NCI-H2081 (cell line): ENCODE measurements at places on chromosomes 5 and 9.

DNA sequence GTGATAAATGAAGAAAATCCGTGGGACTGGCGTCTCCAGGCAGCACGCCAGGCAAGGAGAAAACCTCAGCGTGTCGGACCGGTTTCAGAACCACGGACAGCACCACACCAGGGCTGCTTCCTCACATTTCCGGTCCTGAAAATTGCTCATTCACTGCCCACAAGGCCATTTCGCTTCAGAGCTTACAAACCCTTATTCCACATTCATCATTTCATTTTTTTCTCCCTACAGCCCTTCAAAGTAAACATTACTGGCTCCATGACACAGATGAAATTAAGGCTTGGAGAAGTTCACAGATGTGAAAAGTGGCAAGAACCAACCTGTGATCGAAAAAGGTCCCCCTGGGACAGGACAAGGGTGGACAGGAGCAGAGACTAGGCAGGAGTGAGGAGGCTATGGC is 1.5 kb upstream of the GPRIN1 start:
- DNase-seq = no peak

- DNase-seq = no peak
These were observed 119.6 kb downstream of the SEMA6A start for GRCh38 chr5:116455061-116455460.

DNA sequence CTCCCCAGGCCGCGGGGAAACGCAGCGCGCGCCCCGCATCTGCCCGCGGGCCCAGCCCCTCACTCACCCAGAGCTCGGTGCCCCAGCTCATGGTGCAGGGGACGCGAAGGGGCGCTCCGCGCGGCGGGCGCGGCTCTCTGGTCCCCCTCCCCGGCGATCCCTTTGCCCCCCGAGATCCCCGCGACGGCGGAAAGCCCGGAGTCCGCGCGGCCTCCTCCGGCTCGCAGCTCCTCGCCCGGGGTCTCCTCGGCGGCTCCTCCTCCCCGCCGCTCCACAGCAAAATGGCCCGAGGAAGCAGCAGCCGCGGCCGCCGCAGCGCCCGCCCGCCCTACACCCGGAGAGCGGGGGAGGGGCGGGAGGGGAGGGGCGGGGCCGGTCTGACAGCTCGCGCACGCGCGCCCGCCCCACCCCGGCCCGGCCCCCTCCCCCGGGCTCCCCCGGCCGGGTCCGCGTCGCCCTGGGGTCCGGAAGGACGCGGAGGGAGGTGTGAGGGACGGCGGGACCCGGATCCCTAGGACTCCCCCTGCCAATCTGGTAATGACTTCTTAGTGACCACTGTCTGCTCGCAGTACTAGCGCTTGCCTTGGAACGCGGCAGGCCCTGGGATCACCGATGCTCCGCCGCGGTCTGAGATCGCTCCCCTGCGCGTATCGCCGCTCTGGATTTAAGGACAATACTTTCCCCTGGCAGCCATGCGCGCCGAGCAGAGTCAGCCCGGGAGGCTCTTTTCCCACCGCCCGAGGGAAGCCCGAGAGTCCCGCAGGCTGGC is at the start of gene FNBP1:
TSS of gene FNBP1 (minus strand) at position 305 of the 769 bp plus-strand sequence. CDS start at position 91, 214 bp downstream.
- peak; percentile 59 for DNase-seq

- DNase-seq = no peak
These were observed 331.9 kb upstream of the KLF9 start for GRCh38 chr9:70746316-70746715.

GRCh38 chr9:122379340-122379739 is 8.5 kb downstream of the PTGS1 start:
- no peak for DNase-seq

GRCh38 chr9:74951725-74952151 is 974 bp downstream of the C9orf40 start:
- DNase-seq = peak; percentile 47

DNA sequence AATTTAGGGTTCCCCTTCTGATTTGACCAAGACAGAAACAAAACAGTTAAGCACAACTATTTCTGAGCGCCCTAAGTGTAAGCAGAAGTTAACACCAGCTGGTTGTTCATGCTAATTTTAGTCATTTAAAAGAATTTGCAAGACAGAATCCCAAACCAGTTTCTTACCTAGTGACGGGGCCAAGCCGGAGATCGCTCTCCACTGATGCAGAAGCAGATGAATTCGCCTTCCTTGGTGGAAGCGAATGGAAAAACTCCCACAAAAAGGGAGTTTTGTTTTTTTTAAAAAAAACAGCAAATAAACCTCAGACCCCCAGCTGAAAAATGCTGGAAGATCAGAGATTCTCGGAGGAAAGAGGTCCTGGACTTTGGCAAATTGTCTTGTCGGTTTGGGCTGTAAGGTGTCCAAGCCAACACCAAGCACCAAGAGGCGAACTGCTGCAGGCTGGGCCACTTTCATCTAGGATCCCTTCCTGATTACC is 47.4 kb upstream of the GLDC start:
- DNase-seq = no peak

- peak; percentile 61 for DNase-seq
These were observed 428 bp downstream of the EFNA5 start for GRCh38 chr5:107670087-107670931.

DNA sequence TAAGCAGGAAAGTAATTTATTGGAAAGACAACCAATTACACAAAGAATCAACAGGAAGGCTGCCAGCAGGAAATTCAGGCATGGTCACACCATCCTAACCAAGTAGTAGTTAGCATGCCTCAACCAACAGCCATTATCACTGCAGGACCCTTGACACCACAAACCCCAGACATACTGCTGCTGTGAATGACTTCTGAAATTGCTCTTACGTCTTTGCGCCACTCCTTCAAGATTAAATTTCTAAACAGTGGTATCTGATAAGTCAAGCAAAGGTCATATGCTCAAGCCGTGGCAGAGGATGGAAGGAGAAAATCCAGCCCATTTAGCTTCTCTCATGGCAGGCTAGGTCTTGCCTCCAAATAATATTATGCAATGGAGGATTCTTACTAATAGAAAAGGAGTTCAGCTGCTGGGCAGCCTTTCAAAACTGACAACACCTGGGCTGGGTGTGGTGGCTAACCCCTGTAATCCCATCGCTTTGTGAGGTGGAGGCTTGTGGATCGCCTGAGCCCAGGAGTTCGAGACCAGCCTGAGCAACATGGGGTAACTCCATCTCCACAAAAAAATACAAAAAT is 5.0 kb upstream of the PTGER4 start:
- DNase-seq = no peak

DNA sequence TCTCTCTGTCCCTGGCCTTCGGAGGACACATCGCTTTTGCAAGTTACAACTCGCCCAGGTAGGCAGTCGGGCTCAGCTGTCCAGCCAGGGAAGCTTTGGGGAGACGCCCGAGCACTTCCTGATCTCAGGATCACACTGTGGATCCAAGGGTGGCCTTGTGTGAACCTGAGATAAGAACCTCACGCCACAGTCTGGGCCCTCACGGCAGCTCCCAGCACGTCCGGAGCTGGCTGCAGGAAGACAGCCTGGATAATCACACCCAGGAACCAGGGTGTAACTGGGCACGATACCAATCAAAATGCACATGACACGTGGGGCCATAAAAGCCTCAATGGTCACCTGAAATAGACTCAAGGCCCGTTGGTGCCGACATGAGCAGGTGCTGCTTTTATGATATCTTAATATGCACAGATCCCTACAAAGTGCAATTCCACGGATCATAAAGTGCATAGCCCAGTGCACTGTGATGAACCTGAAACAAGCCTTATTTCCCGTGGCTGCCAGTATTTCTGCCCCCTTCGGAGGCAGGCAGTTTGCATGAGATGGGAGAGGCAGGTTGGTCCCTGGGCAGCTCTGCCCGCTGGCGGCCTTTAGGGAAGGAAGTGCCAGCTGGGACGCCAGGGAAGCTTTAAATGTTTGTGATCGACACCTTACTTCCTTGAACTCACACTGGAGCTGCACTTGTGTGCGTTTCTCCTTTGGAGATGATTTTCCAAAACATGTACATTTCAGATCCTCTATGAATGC is 14.5 kb downstream of the SLC6A18 start:
- peak; percentile 51 for DNase-seq

DNA sequence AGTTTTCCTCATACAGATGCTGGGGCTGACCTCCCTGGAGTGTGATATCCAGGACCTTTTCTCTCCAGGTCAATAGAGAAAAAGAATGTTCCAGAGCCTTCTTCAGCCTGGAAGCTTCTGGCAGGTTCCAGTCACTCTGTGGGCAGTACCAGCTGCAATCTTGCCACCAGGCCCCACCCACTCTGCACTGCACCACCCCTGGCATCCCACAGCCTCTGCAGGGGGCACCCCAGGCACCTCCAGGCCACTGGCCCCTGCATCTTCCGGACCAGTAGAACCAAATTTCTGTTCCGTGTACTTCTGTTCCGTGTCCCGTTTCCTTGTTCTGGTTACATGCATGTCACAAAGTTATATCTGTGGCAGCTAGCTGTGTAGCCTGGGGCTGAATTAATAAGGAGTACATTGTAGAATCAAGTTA is 83.3 kb upstream of the ZBTB43 start:
- DNase-seq = no peak

GRCh38 chr5:124060011-124060410 is 548.0 kb downstream of the CSNK1G3 start:
- no peak for DNase-seq

- DNase-seq = no peak
These were observed 187.9 kb upstream of the TLX3 start for GRCh38 chr5:171120986-171121622.

DNA sequence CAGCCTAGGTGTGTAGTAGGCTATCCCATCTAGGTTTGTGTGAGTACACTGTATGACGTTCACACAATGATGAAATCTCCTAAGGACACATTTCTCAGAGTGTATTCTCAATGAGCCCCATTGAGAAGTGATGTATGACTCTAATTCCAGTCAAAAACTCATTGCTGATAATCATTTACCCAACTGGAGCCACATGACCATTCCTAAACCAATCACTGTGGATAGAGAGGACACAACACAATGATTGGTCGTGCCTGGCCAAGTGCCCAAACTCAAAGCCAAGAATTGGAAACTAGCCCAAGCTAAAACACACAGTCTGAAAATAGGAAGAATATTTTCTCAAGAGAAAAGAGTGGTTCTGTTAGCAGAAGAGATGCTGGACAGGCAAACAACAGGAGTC is 191.2 kb downstream of the ZNF462 start:
- no peak for DNase-seq

DNA sequence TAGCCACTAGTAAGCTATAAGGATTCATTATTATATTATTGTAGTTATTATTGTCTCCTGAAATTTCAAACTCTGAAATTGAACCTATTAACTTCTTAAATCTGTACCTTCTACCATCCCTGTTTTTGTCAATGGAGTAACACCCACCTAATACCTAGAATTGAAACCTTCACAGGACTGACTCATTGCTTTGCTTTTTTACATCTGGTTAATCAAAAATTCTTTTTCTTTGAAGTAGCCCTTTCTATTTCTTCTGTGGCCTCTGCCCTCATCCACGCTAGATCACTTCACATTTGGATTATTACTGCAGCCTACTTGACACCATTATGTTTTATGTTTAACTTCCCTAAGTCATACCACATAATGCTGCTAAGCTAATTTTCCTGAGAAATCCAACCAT is 35.6 kb downstream of the RBM27 start:
- no peak for DNase-seq

- no peak for DNase-seq
These were observed 89.8 kb downstream of the NTRK2 start for GRCh38 chr9:84759300-84759750.

- no peak for DNase-seq
These were observed 564.4 kb upstream of the NUDT12 start for GRCh38 chr5:104126980-104127379.

GRCh38 chr9:87270221-87270847 is 227.3 kb upstream of the DAPK1 start:
- DNase-seq = no peak

DNA sequence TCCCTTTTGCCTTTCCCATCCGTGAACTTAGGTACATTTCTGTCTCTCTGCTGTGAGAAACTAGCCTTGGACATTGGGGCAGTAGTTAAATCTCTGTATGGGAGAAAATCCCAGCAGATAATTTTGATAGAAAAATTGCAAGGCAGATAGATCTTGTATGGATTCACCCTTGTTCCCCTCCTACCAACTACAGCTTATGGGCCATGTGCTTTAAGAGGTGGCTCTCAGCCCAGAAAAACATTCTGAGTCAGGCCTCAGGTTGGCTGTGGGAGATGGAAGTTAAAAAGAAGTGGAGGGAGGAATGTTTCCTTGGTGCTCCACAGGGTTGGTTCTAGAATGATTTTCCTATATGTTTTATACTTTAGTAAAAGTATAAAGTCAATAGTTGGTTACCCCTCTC is 1.4 kb upstream of the KDM3B start:
- DNase-seq = no peak

GRCh38 chr9:121886759-121887485 is 206.2 kb downstream of the TTLL11 start:
- no peak for DNase-seq

- peak; percentile 38 for DNase-seq
These were observed 3.8 kb upstream of the NPDC1 start for GRCh38 chr9:137049544-137050449.

DNA sequence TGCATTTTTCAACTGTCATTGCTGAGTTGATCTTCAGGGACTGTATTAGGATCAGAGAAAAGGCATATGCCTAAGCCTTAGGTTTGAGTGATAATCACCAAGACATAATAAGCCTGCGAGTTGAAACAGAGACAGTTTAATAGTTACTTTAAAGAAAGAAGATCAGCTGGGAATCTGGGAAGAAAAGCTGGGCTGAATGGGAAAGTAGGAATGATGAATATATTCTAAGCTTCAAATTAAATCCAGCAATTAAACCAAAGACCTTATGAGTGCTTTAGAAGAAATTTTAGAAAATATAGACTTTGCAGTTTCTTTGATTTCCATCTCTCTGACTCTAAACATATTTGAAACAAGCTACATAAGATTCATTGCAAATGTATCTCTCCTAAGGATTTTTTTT is 222.3 kb downstream of the ENC1 start:
- no peak for DNase-seq

DNA sequence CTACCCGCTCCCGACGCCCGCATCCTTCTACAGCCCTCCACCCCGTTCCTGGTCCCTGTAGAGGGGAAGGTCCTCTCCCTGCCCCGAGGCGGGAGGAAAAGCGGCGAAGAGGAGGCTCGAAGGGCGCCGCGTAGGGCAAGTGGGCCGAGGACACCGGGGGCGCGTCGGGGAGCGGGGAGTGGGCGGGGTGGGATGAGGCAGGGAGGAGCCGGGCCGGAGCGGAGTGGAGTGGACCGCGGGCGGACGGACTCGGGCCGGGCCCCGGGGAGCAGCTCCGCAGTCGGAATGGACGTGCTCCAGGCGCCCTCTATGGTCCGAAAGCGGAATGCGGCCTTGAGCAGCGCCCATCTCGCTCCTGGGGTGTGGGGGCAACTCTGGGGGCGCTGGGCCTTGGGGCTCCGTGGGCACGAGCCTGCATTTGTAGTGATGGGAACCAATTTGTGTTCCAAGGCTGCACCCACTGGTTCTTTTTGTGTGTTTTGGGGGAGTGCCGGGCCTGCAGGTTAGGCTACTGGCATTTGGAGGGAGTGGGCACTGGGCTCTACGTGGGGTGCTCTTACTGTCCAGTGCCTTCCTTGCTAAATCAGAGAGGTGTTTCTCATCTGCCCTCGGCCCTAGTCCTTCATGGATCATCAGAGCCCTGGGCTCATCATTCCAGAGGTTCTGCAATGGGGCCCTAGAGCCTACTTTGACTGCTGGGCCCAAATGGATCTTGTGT is 7.3 kb downstream of the IRX1 start:
- DNase-seq = no peak
